ENCODE measurements at places on chromosomes 1 and 21.

GRCh38 chr1:16211824-16212223 is 628 bp downstream of the ARHGEF19 start:
- no peak for DNase-seq

DNA sequence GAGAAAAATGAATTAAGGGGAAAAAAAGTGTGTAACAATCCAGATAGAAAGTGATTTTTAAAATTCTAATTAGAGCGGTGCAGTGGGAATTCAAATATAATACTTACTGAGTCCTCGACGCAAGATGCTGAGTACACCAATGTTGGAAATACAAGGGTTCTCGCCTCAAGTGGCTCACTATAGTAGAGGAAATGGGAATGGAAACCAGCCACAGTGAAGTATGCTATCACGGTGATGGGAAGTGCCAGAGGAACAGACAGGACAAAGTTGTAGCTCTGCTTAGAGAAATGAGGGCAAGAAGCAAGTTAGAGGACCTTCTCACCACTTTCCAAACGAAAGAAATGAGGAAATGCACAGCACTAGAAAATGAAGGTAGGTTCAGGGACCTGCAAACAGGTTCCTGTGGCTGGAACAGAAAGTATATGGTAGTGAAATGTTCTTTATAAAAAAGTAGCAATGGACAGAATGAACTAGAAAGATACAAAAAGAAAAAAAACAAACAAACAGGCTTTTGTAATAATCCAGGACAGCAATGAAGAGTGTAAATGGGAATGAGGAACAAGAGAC is 13.5 kb downstream of the EGLN1 start:
- DNase-seq: no peak

- no peak for DNase-seq
Measured at GRCh38 chr21:32713726-32714125, 14.1 kb downstream of the SYNJ1 start.

DNA sequence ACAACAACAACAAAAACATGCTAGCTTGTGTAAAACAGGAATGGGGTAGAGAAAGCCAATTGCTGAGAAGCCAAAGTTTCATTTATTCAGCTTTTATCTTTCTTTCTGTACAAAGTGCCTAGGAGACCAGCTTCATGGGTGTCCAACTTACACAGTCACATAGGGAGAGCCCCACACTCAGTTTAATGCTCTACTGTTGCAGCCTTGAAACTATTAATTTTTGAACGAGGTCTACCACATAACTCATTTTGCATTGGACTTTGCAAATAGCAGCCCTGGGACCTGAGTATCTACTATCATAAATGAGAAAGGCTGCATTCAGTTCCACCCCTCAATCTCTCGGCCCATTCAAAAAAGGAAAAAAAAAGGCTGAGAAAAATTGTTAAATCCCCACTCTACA is 98.8 kb downstream of the ZNF644 start:
- no peak for DNase-seq

GRCh38 chr1:97337250-97338030 is 583.4 kb downstream of the DPYD start:
- no peak for DNase-seq

DNA sequence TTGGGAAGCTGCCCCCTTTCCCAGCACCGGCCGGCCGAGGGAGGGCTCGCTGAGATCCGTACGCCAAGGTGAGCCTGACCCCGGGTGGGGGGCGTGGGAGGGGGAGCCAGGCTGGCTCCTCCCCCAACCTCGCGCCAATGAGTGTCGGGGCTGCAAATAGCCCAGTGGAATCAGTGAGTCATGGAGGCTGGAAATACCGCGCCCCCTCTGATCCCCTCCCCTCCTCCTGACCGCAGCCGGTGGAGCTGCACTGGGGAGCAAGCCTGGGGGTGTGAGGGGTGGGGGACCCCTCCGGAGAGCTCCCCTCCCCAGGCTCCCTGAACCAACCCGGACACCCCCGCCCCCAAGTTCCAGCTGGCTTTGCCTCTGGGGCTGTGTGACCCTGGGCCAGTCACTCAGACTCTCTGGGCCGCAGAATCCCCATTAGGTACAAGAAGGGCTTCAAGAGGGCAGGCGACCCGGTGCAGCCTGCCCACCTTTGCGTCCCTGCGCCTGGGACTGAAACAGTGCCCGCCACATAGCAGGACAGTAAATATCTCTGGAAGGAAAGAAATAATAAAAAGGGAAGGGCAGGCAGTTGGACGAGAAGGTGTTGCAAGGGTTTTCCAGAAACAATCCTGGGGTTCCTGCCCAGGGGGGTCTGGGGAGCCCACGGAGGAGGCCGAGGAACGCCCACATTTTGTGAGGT is 4.5 kb downstream of the HSPB7 start:
- no peak for DNase-seq

DNA sequence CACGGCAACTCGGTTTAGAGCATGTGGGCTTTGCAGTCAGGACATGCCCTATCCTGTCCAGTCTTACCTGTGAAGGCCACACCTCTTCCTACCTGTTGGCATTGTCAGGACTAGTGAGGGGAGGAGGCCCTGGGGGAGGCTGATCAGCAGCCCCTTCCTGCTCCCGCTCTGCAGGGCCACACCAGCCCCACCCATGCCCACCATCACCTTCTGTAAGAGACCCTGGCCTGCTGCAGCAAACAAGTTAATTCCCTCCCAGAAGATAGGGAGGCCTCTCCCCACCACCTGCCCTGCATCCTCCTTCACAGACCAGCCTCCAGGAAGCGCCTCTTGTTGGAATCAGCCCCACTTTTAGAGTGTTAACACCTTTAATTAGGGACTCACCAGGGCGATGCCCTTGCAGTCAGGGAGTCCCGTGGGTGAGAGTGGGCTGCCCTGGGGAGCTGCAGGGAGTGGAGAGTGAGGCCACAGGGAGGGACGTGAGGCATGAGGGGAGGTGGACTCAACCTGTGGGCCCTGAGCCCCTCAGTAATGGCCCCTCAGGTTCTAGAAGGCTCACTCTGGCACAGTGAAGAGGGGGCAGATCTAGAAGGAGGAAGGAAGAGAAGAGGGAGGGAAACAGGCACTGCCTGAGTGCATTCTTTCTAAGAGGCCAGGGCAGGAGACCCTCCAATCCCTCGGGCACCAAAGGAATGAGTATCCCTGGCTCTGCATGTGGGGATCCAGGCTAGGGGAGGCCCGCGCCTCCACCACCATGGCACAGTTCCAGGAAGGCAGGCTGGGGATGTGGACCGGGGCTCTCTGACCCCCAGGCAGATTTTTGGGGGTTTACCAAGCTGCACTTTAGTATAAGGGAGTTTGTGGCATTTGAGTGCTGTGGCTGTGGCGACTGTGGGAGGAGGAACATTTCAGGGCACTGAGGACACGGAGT is 8.2 kb downstream of the UMODL1 start:
- no peak for DNase-seq
